ENCODE measurements at places on chromosomes 3 and 15.

DNA sequence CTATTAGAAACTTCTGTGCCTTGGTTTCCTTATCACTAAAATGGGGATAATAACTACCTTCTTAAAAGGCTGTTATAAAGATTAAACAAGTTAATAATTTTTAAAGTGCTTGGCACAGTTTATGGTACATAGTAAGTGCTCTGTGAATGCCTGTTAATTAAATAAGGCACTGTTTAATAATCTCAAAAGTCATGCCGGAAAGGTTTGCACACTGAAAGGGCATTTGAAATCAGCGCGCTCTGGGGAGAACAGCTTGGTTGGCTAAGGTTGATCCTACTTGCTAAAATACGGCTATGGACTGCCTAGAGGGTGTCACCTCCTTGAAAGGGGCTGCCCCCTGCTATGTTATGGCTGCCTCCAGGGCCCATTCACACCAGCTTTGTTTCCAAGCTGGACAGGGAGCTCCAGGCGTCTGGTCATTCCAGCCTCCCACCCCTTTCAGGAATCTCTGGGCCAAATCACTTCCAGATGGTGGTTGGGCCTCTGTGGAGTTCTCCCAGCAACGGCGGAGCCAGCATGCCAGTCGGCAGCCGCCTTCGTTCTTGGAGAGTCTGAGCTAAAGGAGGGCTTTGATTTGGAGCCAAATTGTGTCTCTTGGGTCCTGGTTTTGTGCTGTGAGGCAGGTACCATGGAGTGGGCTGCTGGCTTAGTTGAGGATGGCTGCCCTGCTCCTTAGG is 5.9 kb downstream of the FLNB start:
- DNase-seq, result no peak

DNA sequence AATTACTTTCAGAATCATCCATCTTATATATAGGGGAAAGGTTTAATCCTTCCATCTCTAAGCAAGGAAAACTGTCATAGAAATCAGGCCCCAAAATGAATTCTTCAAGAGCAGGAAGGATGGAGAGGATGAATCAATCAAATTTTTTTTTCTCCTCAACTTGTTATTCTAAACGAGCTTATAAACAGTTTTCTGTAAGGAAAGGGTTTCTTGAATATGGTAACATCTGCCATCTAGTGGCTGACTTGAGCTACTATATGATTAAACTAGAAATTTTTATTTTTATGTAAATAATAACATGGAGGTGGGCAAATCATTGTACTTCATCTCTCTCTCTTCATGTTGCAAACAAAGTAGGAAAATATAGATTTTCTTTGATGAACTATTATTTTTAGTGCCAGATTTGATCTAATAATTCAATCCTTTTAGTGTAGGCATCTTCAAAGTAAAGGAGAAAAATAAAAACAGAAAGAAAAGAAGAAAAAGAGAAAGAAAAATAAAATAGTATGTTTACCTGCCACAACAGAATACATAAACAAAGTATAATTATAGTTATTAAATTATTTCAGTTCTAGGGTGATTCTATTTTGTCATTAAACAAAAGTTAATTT is 146.6 kb downstream of the SERPINI1 start:
- DNase-seq, result no peak

DNA sequence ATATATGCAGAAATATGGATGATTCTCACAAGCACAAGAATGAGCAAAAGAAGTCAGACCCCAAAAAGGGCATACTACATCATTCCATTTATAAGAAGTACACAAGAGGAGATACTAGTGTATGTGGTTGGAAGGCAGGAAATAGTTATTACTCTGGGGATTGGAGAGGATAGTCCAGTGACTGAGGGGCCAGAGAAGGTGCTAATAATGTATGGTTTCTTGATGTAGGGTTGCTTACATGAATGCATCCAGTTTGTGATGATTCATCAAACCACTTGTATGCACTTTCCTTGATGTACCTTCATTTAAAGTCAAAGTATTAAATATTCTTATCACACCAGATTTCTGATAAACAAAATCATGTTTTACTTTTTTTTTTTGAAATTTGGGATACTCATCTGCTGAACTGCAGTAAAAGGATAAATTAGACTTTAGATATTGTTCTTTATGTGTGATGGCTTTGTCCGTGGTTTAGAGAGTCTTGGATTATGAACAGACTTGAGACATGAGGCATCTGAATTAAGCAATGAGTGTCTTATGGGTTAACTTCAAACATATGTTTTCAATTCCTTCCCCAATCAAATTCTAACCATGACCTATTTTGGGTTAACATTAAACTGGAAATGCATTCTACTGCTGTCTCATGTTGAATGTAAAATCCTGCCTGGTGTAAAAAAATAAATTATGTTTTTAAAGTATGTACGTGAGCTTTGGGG is 171.2 kb downstream of the SEMA6D start:
- no peak for DNase-seq

DNA sequence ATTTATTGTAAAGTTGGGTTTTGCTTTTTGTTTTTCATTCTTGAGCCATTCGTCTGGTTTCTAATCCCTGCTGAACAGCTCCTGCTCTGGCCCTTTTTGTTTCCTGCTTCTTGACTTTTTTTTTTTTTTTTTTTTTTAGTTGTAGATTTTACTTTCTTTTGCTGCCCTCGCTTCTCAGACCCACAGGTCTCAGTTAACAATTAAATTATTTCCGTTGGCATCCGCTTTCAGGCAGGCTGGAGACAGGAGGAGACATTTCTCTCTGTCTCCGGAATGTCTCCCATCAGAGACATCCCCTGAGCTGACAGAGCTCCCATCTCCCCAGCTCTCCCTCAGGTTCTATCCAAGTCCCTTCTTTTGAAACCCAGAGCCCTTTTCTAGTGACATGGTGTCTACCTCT is 68.6 kb downstream of the SLC6A6 start:
- no peak for DNase-seq

DNA sequence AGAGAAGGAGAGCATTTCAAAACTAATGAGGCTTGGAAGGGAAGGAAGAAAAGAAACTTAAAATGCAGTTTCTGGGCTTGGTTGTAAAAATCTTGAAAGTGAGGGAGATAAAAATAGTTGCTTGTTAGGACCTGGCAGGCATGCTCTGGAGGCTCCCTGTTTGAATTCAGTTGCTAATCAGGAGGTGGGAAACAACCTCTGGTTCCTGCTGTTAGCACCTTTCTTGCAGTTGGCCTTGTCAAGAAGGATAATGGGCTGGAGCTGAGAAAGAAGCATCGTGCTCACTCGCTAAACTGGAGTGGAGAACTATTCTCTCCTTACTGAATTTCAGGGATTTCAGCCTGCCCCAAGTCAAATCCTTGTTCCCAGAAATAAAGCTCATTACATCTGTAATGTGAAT is 23.4 kb downstream of the SNAPC5 start:
- peak; percentile 59 for DNase-seq

DNA sequence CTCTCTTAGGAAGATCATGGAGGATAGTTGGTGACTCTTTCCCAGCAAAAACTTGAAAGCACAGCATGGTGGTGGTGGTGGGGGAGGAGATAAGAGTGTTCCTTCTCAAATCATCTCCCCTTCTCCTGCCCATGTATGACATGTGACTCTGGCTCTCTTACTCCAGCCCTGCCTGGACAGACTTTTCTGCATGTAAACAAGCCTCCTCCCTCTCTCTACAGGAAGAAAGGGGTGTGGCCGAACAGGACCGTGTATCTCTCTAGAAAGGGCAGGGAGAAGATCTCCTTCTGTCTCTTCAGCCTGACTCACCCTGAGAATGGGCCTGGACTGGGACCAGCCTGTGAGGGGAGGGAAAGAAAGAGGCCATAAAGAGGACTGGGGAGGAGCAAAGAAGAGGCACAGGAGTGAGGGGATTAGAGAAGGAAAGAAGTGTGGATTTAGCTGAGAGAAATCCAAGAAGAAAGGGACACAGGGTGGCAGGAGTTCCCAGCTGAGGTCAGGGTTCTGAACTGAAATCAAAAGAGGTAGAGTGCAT is 1.5 kb downstream of the CELF6 start:
- DNase-seq, result no peak

All from H7 (cell line).